ENCODE measurements at places on chromosomes 7 and 10.

GRCh38 chr7:155204744-155205367 lies 92.8 kb upstream of the INSIG1 start:
- DNase-seq, result no peak

DNA sequence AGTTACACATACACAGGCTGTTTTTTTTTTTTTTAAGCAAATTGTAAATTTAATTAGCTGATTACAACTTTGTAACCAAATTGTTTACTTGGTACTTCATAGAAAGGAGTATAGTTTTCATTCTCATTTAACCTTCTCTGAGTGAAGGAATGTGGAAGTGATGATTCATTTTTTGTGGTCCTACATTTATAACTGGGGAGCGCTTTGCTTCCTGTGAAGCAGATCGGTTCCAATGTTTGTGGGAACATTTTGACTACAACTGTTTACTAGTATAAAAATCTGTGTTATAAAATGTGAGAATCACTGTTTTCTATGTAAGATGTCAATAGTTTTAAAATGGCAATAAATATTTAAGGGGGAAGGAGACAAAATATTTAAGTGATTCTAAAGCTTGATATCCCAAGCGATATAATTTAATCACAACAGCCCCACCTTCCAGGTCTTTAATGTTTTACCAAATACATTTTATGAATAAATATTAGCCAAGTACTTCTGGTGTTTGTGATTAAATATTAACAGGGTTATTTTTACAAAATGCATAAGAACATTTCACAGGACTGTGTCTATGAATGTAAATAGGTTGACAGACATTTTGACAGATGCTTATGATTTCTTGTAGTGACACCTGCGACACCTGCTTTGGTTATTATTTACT lies 57.1 kb downstream of the NXPH1 start:
- DNase-seq, result no peak

DNA sequence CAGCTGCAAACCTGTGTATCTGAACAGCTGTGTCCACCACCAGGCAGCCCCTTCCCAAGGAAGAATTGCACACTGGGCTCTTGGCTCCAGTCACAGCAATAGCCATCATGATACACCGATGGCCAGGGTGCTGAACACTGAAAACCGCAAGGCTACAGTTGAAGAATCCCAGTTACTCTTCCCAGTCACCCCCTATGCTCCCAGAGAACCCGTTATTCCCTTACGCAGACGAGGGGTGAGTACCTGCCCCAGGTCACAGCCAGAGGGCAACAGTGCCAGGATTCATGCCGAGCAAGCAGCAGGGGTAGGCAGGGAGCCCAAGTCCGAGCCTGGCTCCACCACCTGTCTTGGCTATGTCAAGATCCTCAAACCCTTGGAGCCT lies 57.8 kb downstream of the RASGEF1A start:
- DNase-seq, result no peak

DNA sequence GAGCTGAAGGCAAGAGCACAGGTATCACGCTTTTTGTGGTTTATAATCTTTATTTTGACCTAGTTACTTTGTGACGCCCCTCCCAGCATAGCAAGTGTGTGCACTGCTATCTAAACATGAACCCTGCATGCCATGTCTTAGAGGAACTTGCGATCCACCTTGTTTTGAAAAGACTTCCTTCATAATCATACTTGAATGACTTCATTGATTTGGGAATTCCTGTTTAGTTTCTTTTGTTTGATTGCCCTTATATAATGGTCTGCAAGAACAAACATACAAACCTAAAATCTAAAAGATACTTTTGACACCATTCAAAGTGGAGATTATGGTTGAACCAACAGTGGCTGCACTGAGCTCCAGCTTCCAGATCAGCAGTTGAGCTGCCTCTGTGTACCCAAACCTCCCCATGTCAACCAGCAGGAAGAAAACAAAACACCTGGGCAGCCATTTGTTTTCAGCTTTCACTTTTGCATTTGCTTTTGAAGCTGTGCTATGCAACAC lies 132.6 kb downstream of the CELF2 start:
- peak; percentile 52 for DNase-seq

DNA sequence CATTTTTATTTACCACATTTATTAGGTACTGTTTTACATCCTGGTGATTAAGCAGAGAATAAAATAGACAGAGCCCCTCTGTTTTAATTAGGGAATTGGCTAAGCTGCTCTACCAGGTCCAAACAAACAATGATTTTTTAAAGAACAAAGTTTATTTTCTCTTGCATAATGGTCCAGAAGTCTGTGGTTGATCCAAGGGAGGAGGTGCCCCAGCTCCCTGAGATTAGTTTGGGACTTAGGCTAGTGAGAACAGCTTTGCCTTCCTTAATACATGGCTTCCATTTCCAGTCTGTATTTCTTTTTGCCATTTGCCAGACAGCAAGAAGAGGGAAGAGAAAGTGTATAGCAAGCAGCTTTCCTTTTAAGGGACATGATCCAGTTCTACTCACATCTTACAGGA lies 2.9 kb upstream of the MIOS start:
- DNase-seq, result no peak
